ENCODE measurements at places on chromosomes 13 and 19. TPM values are rescaled to one million over a fixed set of nuclear protein-coding genes. Genes with fewer than 3 reads are reported as not detected.

Gene SELENOV
- not detected for total RNA-seq

Gene C19orf73
- 2.1 TPM for total RNA-seq

Gene APOC4
- not detected for total RNA-seq

Gene NLRP7
- not detected for total RNA-seq

Gene CBLC
- total RNA-seq: not detected

Gene PTPRS
- 1.9 TPM for total RNA-seq

Gene ZNF85
- total RNA-seq: 9.3 TPM

Gene SMAD9
- 2.1 TPM for total RNA-seq

Gene NLRP12
- not detected for total RNA-seq

DNA sequence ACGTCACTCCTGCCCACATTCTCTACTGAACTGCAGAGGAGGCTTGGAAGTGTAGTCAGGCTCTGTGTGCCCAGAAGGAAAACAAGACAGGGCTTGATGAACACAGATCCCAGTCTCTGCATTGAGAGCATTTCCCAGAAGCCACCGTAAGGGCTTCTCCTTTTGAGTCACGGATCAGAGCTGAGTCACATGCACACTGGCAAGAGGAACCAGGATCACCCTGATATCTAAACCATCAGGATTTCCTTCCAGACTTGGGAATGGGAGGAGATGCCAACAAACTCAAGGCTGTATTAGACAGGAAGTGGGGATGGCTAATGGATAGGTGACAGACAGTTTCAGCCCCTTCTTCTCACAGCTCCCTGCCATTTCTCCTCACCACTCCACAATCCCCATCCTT lies 17.7 kb upstream of the FBXO17 start:
- DNase-seq: peak; percentile 85

- DNase-seq: no peak
Observed at GRCh38 chr13:50762969-50763567, 80.4 kb downstream of the DLEU7 start.

GRCh38 chr19:33397536-33398360 lies 24.2 kb downstream of the CEBPG start:
- DNase-seq: no peak

- peak; percentile 69 for DNase-seq
Observed at GRCh38 chr13:24038841-24039330, 121.6 kb upstream of the SPATA13 start.

GRCh38 chr13:86298725-86299124 lies 499.5 kb upstream of the SLITRK6 start:
- no peak for DNase-seq

DNA sequence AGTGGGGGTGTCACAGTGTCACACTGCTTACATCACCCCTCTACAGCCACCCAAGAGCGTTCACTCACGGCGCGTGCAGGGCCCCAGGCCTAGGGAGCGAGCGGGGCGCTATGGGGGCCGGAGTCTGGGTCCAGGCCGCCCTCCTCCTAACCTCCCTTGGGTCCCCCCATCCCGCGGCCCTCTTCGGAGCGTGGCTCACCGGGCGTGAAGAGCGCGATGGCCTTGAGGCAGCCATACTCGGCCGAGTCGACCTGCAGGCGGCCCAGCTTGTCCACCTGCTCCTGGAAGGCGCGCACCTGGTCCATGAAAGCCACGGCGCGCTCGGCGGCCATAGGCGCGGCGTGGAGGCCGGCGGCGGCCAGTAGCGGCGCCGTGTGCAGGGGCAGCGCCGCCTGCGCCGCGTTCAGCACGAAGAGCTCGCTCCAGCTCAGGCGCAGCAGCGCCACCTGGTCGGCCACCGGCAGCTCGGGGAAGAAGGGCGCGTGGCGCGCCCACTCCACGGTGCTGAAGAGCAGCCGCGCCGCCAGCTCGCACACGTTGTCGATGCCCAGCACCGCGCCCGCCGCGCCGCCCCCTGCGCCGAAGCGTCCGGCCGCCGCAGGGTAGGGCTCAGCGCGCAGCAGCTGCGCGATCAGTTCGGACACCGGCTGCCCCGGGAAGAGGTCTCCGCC lies 9.4 kb downstream of the OCEL1 start:
- DNase-seq: peak; percentile 67

DNA sequence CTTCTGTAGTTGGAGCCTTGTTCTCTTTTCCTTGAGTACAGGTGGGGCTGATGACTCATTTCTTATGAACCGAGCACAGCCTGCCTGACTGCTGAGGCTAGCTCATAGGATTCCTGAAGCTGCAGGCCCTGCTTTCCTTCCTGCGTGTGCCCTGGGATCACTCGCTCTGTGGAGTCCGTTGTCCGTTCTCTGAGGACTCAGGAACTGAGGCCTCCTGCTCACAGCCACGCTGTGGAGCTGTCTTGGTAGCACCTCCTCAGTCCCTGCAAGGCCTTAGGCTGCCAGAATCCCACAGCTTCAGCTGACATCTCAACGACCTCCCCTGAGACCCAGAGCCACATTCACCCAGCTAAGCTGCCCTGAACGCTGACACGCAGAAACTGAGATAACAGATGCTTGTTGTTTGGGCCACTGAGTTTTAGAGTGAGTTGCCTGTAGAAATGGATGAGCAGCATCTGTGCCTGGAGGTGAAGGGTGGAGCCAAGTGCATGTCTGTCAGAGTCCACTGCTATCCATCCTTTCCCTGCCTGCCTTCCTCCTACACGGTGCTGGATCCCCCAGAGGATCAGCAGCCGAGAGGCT lies 72.9 kb downstream of the ARHGEF7 start:
- DNase-seq: peak; percentile 56

DNA sequence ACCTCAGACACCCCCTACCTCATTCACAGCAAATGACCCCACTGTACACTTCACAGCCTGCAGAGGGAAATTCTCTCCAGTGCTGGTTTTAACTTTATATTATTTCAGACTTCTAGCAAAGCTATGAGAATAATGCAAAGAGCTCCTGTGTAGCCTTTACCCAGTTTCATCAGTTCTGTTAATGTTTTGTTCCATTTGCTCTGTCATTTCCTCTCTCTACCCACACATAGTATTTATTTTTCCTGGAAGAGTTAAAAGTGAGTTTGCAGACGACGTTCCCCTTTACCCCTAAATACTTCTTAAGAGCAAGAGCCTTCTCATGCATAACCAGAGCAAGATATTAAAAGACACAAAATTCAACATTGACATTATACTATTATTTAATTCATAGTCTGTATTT lies 49.9 kb upstream of the ADGRE1 start:
- no peak for DNase-seq

DNA sequence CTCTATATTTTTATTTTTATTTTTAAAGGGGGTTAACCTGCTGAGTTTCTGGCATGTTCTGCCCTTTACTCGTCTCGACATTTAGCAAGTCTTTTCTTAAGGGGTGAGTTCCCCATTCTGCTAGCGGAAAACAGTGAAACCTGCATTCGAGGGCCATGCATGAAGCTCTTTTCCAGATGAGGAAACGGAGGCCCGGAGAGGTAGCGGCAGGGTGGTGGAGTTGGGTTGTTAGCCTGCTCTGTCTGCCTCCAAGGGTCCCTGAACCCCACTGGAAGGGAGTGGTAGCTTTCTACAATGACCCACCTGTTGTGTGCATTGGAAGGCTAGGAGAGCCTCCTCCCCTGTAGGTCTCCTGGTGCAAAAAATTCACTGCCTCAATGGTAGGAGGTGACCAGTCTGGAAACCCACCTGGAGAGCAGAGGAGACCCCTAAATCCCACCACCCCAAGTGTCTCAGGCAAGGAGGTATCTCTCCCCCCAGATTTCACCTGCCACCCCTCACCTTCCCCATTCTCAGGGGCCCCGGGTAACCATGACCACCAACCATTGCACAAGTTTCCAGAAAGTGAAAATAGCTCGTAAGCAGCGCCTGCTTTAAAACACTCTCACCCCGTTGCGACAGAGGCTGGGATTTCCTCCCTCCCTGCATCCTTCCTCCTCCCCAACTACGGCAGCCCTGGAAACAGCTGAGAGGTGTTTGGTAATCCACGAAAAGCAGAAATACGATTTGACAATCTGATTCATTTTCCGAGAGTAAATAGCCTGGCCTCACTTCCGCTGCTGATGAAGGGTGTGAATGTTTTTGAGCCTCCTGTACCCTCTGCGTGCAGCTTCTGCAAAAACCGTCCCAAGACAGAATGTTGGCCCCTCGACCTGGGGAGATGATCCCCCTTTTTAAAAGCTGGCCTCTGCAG lies 3.5 kb downstream of the KLF2 start:
- peak; percentile 27 for DNase-seq

GRCh38 chr19:41225238-41226052 lies 6.4 kb downstream of the AXL start:
- peak; percentile 100 for DNase-seq

DNA sequence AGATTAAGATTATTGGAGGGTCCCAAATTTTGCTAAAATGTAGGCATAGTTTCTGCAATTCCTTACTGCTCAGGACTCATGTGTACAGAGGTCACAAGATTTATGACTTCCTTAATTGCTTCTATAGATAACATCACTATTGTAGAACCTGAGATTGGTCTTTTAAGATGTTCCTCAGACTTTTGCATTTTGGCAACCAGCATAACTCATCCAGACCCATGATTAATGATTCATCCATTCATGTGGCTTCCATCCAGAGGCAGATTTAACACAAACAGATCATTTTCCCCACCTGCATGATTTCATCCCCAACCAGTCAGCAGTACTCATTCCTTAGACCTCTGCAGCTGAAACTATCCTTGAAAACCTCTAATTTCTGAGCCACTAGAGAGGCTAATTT lies 34.5 kb upstream of the CEACAM8 start:
- no peak for DNase-seq

GRCh38 chr19:31831421-31832175 lies 482.4 kb upstream of the TSHZ3 start:
- no peak for DNase-seq

GRCh38 chr19:4369888-4370260 lies 26.5 kb downstream of the MPND start:
- DNase-seq: no peak

GRCh38 chr13:75645141-75645540 lies 9.0 kb downstream of the LMO7 start:
- no peak for DNase-seq

DNA sequence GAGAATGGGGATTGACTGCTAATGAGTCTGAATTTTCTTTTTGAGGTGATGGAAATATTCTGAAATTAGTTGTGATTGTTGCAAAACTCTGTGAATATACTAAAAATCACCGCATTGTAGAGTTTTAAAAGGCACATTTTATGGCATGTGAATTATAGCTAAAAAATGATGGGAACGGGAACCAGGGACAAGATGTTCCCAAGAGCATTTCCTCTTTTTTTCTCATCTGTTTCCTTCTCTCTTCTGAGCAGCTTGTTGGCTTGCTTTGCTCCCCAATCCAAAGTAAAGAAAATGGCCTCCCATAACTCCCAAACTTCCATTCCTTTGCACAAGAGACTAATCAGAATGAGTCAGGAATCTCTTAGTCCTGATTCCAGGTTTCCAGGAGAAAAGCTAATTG lies 459.2 kb downstream of the TSHZ3 start:
- no peak for DNase-seq

DNA sequence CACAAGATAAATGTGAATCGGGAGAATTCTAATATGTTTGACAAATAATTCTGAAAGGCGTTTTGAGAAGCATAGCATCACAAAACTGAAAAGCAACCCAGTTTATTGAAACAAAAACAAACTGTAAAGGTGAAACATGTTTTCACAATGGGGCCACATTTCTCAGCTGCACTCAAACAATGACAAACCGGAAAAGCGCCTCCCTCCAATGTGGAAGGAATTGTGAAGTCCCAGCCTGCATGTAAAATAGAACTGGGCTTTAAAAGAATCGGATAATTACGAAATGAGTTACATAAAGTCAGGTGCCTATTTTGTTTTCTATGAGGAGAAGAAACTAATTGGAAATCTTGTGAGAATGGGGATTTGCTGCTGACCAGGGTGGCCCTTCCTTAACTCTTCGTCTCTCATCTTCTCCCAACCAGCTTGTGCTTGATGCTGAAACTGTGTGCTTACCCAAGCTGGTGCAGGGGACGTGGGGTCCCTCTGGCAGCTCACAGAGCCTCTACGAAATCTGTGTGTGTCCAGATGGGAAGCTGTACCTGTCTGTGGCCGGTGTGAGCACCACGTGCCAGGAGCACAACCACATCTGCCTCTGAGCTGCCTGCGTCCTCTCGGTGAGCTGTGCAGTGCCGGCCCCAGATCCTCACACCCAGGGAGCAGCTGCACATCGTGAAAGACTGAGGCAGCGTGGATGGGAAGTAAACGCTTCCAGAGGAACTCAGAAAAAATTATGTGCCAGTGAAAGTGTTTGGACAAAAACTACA lies 109.4 kb downstream of the SACS start:
- DNase-seq: no peak

- DNase-seq: no peak
Observed at GRCh38 chr19:45423033-45423588, 606 bp downstream of the ERCC1 start.

GRCh38 chr13:110431425-110432294 lies 124.6 kb downstream of the COL4A2 start:
- DNase-seq: no peak

- DNase-seq: peak; percentile 48
Observed at GRCh38 chr19:17255150-17255621, 9.4 kb downstream of the USHBP1 start.

DNA sequence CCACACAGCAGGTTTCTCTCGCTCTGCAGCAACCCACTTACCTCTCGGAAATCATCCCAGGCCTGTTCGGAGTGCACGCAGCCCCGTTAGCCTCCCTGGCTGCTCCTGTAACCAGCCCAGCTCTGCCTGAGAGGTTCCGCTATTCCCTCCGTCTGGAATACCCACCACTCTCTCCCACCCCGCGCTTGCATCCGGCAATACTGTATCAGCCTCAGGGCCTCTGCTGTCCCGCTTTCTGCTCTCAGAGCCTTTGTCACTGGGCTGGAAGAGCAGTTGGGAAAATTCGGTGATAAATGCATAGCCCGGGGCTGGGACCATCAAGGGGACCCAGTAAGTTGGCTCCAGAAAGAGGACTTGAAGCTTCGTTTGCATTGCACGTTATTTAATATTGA lies 759 bp upstream of the TLE6 start:
- no peak for DNase-seq

DNA sequence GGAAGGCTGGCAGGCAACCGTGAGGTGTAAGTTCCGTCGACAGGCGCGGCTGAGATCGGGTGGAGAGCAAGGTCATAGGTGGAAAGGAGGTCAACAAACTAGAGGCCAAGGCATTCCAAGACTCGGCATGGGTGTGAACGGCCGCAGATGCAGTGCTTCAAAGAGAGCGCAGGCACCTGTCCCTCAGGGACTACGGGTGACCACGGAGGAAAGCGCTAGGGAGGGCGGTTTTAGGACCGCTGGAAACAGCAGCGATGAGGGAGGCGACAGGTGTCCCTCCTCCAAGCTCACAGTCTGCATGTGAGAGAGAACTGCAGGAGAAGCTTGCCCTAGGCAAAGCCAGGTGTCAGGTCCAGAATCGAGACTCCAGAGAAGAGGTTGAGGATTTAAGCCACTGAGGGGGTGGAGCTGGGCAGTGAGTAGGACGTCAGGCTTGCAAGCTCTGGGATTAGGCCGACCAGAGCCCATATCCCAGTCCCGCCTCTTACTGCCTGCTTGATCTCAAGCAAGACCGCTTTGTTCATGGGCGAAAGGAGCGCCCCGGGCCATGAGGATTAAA lies 1.6 kb upstream of the MLNR start:
- no peak for DNase-seq

- no peak for DNase-seq
Observed at GRCh38 chr19:5484398-5485285, 29.4 kb downstream of the ZNRF4 start.

GRCh38 chr13:76672420-76672819 lies 213.8 kb downstream of the KCTD12 start:
- peak; percentile 51 for DNase-seq

Data from HT1080 (cell line).